ENCODE measurements at places on chromosomes 7 and 10.

GRCh38 chr7:147432079-147432478 lies 1158.5 kb upstream of the C7orf33 start:
- DNase-seq = peak; percentile 34

DNA sequence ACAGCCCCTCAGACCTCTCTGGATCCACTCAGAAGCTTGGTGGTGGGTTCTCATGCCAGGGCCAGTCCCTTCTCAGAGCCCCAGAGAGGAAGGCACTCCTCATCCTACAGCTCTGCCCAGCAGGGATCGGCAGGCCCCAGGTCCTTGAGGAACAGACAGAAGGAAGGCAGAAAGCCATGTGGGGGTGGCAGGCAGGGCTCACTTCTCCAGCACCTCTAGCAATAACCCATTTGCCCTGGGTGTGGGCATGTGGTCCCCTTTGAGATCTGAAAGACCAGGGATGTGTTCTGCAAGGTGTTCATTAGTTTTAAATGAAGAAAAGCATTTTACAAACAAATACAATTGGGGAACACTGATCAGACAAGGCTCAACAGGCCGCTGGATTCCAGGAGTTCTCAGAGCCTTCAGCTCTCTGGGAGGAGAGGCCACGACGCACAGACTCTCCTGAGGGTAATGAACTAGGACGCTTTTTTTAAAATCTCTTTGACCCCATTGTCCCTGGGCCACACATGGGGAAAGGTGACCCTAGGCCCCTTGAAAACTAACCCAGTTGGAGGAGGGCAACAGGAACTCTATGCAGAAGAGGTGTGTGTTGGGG lies 40.6 kb downstream of the LDB3 start:
- DNase-seq = no peak

DNA sequence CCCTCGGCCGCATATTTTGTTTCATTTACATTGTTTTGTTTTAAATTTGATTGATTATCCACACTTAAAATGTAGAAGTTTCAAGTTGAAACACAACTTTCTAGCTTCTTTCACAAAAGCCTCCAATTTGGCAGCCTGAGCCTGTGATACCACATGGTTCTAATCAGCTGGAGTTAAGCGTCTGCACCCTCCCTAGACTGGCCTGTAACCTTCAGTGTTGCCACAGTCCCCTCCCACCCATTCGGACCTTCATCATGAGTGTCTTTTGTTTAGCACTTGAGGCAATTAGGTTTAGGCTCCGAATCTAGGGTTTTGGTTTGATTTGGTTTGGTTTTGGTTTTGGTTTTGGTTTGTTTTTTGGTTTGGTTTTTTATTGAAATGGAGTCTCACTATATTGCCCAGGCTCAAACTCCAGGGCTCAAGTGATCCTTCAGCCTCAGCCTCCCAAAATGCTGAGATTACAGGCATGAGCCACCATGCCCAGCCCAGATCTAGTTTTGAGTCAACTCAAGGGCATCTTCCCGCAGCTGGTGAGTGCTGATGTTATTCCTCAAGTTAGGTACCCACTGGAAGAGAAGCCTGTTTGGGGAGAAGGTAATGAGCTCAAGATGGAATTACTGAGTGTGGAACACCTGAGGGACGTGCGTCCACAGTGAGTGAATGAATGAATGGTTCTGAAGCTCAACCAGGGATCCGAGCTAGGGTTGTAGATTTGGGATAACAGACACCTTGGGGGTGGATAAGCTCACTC lies 201.4 kb downstream of the HECW1 start:
- DNase-seq = no peak

DNA sequence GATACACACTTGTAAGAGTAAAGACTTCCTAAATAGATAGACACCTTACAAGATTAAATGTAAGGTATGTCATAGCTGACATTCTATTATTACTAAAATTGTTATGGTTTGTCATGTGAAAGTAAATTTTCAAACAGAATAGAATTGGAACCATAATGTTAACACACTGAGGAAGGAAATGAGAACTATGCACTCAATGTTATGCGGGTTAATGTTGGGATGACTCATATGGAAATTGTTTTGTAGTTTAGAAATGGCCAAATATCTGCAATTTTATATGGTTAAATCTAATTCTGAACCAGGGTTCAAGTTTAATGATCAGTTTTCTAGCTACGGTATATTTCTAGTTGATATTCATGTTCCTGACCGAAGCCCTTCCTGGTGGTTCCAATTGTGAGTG lies 214.2 kb upstream of the ADO start:
- DNase-seq = no peak

DNA sequence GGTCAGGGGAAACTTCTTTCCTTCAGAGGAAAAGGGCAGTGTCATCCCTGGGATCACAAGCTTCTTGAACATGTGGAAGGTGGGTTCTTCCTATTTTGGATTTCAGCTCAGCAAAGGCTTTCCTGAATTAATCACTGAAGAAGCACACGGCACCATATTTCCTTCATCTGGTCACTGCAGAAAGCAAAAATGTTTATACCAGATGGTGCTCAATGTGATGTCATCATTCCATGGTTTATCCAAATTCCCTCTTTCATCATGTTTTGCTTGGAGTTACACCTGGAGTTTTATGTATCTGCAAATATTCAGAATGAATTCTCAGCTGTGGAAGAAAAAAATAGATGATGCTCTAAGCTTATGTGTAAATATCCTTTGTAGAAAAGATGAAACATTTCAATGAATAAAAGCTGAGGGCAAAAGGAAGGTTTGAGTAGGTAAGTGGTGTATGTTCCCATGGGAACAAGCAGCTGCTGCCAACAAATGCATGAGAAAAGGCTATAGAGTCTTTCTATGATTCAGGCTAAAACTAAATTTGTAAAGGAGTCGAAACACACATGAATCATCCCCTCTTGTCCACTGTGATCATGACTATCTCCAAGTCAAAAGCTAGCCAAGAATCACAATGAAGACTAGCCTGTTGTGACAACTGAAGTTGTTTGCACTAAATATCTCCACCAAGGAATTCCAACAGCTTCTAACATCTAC lies 26.9 kb upstream of the BPGM start:
- no peak for DNase-seq

- no peak for DNase-seq
Observed at GRCh38 chr7:19558527-19558926, 150.3 kb downstream of the POLR1F start.

DNA sequence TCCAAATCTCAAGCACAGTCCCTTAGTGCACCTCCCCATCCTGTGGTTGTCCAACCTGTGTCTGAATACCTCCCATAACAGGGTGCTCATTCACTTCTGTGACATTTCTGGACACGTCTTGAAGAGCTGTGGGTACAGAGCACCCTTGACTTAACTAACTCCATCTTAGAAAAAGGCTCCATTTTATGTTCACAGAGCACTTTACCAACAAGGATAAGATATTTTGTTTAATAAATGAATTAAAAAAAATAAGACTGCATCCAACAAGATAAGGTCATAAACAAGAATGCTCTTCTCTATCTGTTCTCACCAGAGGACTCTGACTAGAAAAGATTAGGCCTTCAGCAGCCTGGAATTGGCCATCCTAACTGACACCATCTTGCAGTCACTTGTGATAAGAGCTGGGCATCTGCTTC lies 335.2 kb upstream of the ZNF32 start:
- no peak for DNase-seq
